NCI-H1930 (cell line): ENCODE measurements at places on chromosomes 2 and 18.

DNA sequence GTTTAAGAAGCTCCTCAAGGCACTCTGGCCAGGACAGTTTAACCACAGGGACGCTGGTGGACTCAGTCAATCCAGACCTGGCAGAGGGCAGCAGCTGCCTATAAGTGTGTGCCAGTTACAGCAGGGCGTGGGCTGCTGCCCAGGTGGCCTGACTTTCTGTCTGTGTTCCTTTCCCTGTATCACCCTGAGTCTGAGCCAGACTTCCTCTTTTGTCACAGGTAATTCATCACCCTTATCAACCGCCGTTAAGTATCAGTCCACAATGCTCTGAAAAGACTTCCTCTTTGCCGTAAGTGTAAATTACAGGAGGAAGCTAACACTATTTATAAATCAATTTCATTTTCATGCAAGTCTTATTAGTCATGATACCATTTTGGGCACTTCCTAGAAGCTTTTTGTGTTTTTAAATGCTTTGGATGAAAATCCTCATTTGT is 7.0 kb downstream of the LPIN1 start:
- DNase-seq = no peak

DNA sequence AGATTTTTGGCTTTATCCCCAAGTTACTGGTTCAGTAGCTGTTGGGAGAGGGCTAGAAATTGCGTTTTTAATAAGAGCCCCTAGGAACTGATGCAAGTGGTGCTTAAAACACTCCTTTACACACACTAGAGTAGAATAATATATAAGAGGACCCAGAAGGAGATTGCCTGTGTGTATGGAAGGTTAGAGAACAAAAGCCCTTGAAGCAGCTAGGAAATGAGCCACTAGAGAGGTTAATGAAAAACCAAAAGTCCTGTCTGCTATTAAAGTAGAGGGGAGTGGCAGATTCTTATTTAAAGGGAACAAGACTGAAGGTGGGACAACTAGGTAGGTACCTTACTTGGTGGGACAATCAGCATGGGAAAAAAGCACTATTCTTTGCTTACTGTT is 14.4 kb upstream of the SLC39A10 start:
- no peak for DNase-seq

GRCh38 chr2:46315103-46315890 is 18.1 kb downstream of the EPAS1 start:
- DNase-seq = no peak

DNA sequence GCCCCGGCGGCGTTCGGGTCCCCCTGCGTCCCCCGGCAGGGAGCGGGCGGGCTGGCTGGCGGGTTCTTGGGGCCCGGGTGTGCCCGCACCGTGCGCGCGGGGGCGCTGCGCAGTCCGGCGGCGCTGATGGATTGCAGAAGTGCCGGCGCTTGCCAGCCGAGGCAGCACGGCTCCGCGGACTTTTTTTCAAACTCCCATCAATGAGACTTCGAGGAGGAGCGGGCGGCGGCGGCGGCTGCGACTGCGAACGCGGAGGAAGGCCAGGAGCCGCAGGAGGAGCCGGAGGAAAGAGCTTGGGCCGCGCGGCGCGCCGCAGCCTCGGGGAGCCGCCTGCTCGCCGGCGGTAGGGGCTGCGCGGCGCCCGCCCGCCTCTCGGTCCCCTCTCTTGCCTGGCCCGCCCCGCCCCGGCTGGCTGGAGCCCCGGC is at the start of gene GLI2:
Gene GLI2, plus strand, starts transcription at position 123 of the 425 bp plus-strand sequence. CDS start 61,453 bp downstream, outside the sequence.
- DNase-seq = peak; percentile 49

- DNase-seq = peak; percentile 16
These were observed 12.0 kb upstream of the ATP6V1C2 start for GRCh38 chr2:10709290-10709939.

- DNase-seq = no peak
These were observed 146.6 kb upstream of the DLX2 start for GRCh38 chr2:172249334-172249733.

- no peak for DNase-seq
These were observed 82.1 kb downstream of the CDC42EP3 start for GRCh38 chr2:37589298-37589697.

DNA sequence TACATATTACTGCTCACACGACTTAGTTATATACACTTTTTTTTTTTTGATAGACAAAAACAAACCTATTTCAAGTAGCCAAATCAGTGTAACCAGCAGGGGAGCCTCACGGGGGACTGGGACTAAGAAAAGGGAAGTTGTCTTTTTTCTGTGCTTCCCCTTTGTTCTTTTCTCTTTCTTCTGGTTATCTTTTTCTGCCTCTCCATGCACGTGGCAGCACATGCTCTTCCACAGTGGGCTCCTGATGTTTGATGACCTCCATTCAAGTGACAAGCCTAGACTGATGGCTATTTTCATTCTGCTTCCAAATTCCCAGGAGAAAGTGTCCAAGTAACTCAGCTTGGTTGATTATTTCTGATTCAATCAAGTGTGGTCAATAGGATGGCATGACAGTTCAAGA is 98.2 kb upstream of the STK39 start:
- DNase-seq = no peak

DNA sequence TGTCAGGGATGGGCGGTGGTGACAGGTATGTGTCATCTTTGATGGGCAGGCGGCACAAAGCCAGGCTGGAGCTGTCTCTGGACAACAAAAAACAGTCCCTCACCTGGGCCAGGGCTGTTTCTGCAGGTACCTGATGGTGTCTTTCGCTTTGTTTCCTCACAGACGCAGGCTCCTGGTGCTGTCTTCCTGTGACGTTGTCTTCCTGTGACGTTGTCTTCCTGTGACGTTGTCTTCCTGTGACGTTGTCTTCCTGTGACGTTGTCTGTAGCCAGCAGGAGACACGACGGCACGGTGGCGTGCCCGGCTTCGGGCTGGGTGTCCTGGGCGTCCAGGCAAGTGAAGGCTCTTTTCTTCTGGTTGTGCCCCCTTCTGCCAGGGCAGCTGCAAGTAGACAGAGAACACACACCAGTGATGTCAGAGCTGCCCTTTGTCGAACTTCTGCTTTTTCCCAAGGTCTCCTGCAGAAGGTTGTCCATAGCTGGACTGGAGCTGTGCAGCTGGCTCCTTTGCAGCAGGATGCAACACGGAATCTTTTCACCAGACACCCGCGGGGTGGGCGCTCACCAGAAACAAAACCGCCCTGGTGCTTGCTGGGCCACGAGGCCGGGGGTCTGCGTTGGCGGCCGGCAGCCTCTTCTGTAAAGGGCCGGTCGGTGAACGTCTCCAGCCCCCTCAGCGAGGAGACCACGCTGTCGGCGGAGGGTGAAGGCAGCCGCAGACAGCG is 21.1 kb downstream of the GPR35 start:
- DNase-seq = peak; percentile 60

DNA sequence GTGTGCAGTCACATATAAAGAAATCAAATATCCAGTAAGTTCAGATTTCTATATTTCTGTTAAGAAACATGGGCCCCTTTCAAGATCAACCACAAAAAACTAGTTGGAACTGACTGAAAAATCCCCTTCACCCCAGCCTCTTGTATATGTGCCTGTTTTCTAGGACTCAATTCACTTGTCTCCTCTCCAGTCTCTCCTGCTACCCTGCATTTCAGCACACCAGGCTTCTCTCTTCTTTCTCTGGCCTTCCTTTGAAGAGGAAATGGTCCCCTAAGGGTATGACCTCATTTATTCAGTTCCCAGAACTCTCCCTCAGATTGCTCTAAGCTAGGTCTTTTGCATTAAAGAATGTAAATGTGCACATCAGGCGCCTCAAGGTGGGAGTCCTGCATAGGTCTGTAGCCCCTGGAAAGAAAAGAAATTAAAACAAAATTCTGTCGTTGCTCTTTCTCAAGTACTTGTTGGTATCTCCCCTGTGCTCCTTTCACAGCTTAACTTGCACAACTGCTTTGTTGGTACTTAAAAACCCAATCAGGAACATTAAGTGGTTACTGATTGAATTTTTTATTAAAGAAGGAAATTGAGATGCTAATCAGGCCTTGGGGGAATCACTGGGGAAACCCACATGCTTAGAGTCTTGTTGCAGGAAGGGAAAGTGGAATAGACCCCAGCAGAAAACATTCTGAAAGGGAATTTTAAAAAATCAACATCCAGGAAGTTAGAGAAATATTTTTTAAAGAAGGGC is 278.4 kb downstream of the AGPS start:
- no peak for DNase-seq
